ENCODE measurements at places on chromosomes 7 and 10. TPM values are rescaled to one million over a fixed set of nuclear protein-coding genes. Genes with fewer than 3 reads are reported as not detected.
A peak's percentile ranks its signal among the peaks of the same experiment; 100 is the strongest.

DNA sequence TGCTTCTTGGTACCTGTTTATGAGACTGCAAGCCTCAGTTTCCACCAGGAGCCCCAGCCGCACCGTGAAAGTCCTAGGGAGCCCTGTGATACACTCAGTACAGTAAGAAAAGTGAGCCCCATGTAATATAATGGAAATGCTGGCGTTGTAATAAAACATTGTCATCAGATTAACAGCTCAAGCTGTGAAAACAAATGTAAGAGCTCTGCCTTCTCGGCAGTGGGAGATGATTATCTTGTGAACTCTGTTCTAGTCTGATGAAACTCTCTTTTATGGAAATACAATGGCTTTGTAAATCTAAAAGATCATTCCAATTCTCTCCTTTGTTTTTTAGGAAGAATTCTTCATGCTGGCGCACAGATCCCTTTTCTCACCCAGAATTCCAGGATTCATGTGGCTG lies 299.9 kb downstream of the ABCA13 start:
- H3K27ac ChIP-seq = no peak overlapping the region
- no peaks in the 10 kb centered on the region for H3K4me1 ChIP-seq
- no peak for DNase-seq
- no peak overlapping the region for H3K4me3 ChIP-seq

DNA sequence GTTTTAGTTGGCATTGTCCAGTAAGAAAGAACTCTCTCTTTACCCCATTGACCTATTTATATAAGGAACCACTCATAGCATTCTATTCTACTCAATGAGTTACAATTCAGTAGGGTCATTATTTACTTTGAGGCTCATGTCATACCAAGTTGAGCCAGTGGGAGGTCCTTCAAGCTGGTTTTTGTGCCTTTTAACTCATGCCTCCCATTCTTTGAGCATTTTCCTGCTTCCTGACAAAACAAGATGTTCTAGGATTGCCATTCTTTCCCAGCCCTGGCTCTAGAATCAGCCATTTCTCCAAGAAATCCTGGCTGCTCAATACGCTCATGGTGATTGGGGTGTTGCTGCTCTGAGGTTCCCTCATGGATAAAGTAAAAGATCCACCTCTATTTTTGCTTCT lies 250.1 kb downstream of the ABCA13 start:
- no peaks in the 10 kb centered on the region for H3K36me3 ChIP-seq
- H3K4me3 ChIP-seq = no peak overlapping the region
- H3K4me1 ChIP-seq = no peaks in the 10 kb centered on the region
- H3K27ac ChIP-seq = no peak overlapping the region

- no peak overlapping the region for H3K4me3 ChIP-seq
- peak; percentile 68 for DNase-seq
- H3K27me3 ChIP-seq = no peaks in the 10 kb centered on the region
- H3K36me3 ChIP-seq = no peaks in the 10 kb centered on the region
- H3K27ac ChIP-seq = peak overlapping the region; percentile 56
- H3K4me1 ChIP-seq = no peaks in the 10 kb centered on the region
These were observed 19.1 kb downstream of the SLC16A12 start for GRCh38 chr10:89516149-89516832.

- no peak for DNase-seq
- no peak overlapping the region for H3K27ac ChIP-seq
- no peaks in the 10 kb centered on the region for H3K36me3 ChIP-seq
- no peak overlapping the region for H3K4me3 ChIP-seq
- H3K4me1 ChIP-seq = no peaks in the 10 kb centered on the region
These were observed 162.8 kb upstream of the KCND2 start for GRCh38 chr7:120110169-120110568.

DNA sequence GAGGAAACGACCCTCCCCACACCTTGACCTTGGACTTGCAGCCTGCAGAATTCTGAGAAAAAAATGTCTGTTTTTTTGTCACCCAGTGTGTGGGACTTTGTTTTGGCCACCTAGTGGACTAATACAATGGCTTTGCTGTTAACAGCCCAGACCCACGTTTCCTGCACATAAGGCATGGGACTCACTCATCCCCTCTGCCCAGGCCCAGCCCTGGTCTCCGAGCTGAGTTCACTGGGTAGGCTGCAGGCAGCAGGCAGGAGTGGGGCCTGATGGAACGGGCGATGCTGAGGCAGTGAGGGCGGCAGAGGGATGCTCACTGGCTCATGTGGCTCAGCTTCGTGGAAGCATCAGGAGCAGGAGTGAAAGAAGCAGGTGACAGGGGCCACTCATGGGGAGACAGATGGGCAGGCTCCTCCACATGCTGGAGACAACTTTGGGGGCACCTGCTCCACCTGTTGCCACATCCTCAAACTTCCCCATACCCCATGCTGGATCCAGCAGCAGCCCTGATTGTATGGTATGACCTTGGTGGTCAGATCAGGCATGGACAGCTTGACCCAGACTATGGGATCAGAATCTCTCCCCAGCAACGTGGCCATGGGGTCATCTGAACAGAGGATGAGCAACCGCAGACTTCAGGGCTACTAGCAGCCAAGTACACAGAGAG lies 65.8 kb upstream of the ANTXRL start:
- no peaks in the 10 kb centered on the region for H3K36me3 ChIP-seq
- H3K27me3 ChIP-seq = no peaks in the 10 kb centered on the region
- no peak overlapping the region for H3K4me3 ChIP-seq
- H3K27ac ChIP-seq = no peak overlapping the region
- no peaks in the 10 kb centered on the region for H3K4me1 ChIP-seq

GRCh38 chr10:43056568-43057011 lies 20.3 kb upstream of the RET start:
- H3K36me3 ChIP-seq = no peaks in the 10 kb centered on the region
- no peak overlapping the region for H3K27ac ChIP-seq
- H3K27me3 ChIP-seq = no peaks in the 10 kb centered on the region

GRCh38 chr10:126080879-126081411 lies 184.6 kb downstream of the FANK1 start:
- DNase-seq = no peak
- H3K27me3 ChIP-seq = no peaks in the 10 kb centered on the region
- peak overlapping the region; percentile 22 for H3K4me3 ChIP-seq
- H3K36me3 ChIP-seq = no peaks in the 10 kb centered on the region
- H3K27ac ChIP-seq = peak overlapping the region; percentile 56
- H3K4me1 ChIP-seq = no peaks in the 10 kb centered on the region

- H3K4me1 ChIP-seq = no peaks in the 10 kb centered on the region
- H3K27me3 ChIP-seq = peaks cover 5% of the 10 kb centered on the region
These were observed at the start of gene UTF1 for GRCh38 chr10:133230044-133230361. TSS of gene UTF1 (plus strand) at chr10:133230217. CDS start at chr10:133230289, 72 bp downstream.

DNA sequence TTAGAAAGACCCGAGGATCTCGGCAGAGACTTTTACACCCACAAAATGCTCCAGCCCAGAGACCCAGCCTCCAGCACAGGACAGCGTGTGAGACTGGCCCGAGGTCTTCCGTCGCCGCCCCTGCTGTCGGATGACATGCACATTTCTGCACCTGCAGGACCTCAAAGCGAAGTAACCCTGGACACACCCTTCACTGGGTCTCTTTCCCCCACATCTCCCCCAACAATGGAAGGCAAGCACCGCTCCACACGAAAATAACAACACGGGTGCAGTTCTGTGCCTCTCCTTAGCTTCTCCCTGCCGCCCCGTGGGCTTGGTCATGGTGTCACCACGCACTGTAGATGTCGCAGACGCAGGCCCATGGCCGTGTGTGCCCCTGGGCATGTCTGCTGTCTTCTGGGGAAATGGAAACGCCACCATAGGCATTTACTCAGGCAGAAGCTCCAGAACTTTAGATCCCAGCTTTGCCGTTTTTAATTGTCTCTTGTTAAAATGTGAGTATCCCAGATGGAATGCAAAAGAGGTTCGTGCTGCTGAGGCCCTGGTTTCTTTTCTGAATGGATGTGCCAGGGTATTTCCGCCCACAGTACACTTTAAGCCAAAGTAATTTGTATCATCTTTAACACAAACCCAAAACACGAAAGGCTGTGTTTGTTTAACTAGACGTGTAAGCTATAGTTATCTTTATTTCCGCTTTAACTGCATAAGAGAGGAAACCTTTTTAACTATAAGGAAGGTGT lies 237.9 kb downstream of the MGMT start:
- no peak overlapping the region for H3K27ac ChIP-seq
- H3K4me1 ChIP-seq = no peaks in the 10 kb centered on the region
- no peaks in the 10 kb centered on the region for H3K27me3 ChIP-seq

DNA sequence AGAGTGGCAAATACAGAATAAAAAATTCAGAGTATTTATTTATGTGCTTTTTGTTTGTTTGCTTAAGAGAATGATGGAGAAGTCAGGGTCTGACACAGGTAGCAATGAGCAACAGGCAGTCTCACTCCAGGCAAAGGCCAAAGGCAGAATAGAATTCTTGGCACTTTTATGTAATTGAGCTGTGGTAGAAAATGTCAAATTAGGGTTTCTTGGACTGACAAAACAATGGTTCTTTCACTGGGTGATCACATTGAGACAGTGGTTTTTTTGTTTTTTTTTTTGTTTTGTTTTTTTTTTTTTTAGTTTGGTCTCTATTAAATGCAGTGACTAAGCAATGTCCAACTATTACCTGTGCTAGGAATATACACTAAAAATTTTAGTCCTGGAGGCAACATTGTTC lies 27.4 kb downstream of the POM121L12 start:
- H3K4me1 ChIP-seq = no peaks in the 10 kb centered on the region
- DNase-seq = no peak
- H3K27me3 ChIP-seq = no peaks in the 10 kb centered on the region
- no peak overlapping the region for H3K27ac ChIP-seq
- H3K4me3 ChIP-seq = no peak overlapping the region
- H3K36me3 ChIP-seq = no peaks in the 10 kb centered on the region

- no peak overlapping the region for H3K4me3 ChIP-seq
- no peaks in the 10 kb centered on the region for H3K4me1 ChIP-seq
- no peak overlapping the region for H3K27ac ChIP-seq
- H3K36me3 ChIP-seq = no peaks in the 10 kb centered on the region
- no peak for DNase-seq
These were observed 668.2 kb upstream of the IGFBP3 start for GRCh38 chr7:46589286-46589685.

DNA sequence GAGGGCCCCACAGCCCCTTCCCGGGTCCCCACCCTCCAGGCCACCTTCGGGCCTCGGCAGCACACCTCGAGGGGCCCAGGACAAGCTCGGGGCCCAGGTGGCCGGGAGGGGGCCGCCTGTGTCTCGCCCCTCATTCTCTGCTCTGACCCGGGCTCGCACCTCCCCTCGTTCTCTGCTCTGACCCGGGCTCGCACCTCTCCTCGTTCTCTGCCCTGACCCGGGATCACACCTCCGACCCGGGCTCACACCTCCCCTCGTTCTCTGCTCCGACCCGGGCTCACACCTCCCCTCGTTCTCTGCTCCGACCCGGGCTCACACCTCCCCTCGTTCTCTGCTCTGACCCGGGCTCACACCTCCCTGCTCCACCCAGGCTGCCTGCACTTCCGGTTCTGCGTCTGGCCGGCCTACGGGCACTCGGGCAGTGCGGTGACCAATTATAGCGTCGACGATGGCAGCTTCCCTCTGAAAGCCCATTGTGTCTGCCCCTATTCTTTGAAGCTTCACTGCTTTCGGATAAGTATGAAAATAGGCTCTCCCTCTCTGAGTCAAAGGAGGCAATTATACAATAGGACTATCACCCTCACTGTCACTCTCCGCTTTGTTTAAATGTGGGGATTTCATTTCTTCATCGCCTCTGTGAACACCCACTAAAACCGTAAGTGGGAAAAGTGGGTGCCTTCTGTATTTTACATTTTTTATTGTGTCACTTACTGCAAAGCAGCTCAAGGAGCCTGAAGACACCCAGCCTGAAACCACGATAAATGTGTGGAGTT lies 457.4 kb downstream of the DNAJB6 start:
- no peak overlapping the region for H3K27ac ChIP-seq
- H3K4me1 ChIP-seq = no peaks in the 10 kb centered on the region
- H3K4me3 ChIP-seq = no peak overlapping the region
- no peaks in the 10 kb centered on the region for H3K27me3 ChIP-seq

The GIMAP1 gene
- total RNA-seq = 19.1 TPM

The ASZ1 gene
- total RNA-seq = not detected

The KCNMA1 gene
- 205 TPM for total RNA-seq

The AASS gene
- 37.9 TPM for total RNA-seq
